ENCODE measurements at places on chromosomes 3 and 15.

DNA sequence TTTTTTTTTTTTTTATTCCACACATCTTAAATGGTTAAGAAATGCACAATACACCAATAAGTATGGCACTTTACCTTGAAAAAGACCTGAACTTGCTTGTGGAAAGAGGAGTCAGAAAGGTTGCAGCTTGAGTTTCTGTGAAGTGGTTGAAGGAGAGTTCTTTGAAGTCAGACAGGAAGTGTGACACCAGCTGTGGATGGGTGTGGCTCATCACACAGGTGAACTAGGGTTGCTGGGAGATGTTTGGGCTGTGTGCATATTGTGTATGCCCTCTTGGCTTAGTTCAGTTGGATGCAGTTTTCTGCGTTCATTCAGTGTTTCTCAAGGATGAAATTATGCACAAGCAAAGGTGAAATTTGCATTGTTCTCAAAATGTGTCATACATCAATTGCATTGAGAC lies 6.3 kb downstream of the AEN start:
- no peak for DNase-seq

GRCh38 chr3:126983653-126984390 lies 907 bp downstream of the PLXNA1 start:
- DNase-seq, result peak; percentile 62

DNA sequence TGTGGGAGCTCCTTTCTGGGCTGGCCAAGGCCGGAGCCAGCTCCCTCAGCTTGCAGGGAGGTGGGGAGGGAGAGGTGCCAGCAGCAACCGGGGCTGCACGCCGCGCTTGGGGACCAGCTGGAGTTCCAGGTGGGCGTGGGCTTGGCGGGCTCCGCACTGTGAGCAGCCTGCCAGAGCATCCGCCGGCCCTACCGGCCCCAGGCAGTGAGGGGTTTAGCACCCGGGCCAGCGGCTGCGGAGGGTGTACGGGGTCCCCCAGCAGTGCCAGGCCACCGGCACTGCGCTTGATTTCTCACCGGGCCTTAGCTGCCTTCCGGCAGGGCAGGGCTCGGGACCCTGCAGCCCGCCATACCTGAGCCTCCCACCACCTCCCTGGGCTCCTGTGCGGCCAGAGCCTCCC lies 651.0 kb upstream of the ARPP21 start:
- DNase-seq, result no peak

GRCh38 chr3:69994919-69995318 lies 4.6 kb upstream of the SAMMSON start:
- no peak for DNase-seq

DNA sequence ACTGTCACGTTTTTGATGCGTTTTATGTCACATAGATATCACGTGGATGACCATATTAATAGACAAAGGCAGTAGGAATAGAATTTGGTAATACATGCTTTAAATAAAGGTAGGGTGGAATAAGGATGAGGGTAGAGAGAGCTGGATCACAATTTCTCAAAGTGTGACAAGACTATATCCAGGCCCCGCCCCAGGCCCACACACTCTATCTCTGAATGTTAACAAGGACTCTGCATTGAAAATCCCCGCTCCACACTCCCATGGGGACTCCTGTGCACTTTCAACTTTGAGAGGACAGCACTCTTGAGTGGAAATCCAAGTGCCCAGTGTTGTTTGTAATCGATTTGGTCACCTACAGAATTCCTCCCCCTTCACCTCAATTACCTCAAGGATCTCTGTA lies 31.4 kb downstream of the ETV5 start:
- DNase-seq, result no peak

GRCh38 chr15:35271371-35272043 lies 186.4 kb upstream of the NANOGP8 start:
- DNase-seq, result no peak

DNA sequence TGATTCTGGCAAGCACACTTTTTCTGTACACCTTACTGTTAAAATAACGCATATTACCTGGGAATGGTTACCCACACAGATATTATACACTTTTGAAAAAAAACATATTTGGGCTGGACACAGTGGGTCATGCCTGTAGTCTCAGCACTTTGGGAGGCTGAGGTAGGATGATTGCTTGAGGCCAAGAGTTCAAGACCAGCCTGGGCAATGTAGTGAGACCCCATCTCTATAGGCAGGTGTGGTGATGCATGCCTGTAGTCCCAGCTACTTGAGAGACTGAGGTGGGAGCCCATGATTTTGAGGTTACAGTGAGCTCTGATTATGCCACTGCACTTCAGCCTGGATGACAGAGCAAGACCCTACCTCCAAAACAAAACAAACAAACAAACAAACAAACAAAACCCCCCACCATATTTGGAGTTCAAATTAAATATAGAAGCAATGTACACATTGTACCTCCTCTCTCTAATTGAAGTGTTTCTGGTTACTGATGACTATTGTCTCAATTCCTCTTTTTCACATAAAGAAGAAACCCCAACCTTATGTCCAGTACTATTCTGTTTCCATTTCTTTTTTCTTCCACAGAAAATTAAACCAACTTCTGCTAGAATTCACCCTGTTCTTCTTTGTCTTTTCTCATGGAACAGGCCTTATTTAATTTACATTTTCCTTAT lies 152.6 kb upstream of the UMPS start:
- no peak for DNase-seq

Measured in neuronal stem cell (in vitro differentiated cells).